D721Med (cell line): ENCODE measurements at places on chromosomes 16 and 17.

GRCh38 chr16:67149276-67150046, 1.3 kb downstream of the B3GNT9 start:
- no peak for DNase-seq

DNA sequence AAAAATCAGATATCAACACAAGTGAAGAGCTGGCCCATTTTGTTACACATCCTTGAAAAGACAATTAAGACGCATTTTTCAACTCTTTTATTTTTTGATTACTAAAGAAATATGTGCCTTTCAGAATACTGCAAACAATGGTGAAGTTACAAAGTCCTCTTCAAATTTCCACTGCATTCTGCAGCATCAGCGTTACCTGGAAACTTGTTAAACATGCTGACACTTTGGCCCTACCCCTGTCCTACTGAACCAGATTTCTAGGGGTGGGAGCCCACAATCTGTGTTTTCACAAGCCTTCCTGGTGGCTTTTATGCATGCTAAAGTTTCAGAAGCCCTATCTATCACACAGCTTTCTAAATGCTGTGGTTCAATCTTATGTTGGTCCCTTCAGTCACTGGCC, 4.5 kb upstream of the CCL14 start:
- no peak for DNase-seq

- DNase-seq = no peak
Measured at GRCh38 chr17:48593126-48593829, at the start of gene HOXB5. TSS of gene HOXB5 (minus strand) at chr17:48593779. CDS start at chr17:48593682, 97 bp downstream.

DNA sequence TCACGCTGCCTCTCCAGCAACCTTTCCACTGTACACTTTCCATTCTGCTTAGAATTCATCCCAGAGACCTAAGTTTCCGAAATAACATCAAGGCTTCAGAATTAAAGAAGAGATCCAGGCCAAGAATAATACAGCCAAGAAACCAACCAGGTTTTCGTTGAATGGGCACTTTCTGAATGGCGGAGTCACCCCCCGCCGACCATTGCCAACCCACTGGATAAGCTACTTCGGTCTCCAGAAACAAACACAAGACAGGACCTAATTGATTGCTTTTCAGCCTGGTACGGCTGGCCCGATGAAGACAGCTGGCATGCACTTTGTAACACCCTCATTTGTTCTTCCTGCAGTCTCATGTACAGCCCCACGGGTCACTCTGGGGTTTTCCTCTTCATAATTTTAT, 308.1 kb upstream of the ZFHX3 start:
- no peak for DNase-seq

- DNase-seq = no peak
Measured at GRCh38 chr17:21296097-21297025, 11.8 kb downstream of the MAP2K3 start.
